Ovary (tissue), 10 donors: ENCODE measurements at places on chromosomes 6 and 20. TPM values are rescaled to one million over a fixed set of nuclear protein-coding genes. Genes with fewer than 3 reads are reported as not detected.

Gene RCAN2
- 15.3 TPM for total RNA-seq

Gene ZKSCAN3
- 3.1 TPM for total RNA-seq

Gene C4A
- total RNA-seq = 186 TPM

Gene EMILIN3
- total RNA-seq = 14.6 TPM

DNA sequence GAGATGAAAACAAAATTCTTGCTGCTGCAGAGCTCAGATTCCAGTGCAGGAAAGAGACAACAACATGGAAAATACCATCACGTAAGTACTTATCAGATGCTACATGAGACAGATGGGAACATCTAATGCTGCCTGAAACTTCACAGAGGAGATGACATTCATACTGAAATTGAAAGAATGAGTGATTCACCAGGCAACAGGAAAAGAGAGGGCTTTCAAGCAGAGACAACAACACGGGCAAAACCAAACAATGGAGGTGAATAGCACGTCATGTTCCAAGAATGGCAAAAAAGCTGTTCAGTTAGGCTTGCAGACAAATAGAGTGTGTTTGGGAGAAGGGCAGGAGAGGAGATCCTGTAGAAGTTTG lies 39.3 kb downstream of the GTF2H5 start:
- no peak for DNase-seq

GRCh38 chr6:167311286-167311685 lies 13.6 kb upstream of the TTLL2 start:
- no peak for DNase-seq

DNA sequence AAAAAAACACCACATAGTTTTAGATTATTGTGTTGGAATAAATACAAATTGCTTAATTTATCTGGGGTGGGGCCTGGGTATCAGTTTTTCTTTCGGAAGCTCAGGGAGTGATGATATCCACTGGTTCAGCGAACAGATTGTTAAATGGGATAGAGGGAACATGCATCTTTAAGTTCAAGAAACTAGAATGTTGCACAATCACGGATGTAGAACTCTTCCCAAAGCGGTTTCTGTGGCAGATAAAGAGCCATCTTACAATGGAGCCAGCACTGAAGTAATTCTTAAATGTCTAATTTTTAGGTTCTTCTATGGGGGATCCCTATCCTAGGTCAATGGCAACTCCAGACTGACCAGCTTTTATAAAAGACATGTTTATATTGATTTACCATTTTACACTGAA lies 9.7 kb upstream of the RMND1 start:
- DNase-seq = no peak

GRCh38 chr6:118502169-118502568 lies 45.9 kb upstream of the PLN start:
- DNase-seq = no peak

DNA sequence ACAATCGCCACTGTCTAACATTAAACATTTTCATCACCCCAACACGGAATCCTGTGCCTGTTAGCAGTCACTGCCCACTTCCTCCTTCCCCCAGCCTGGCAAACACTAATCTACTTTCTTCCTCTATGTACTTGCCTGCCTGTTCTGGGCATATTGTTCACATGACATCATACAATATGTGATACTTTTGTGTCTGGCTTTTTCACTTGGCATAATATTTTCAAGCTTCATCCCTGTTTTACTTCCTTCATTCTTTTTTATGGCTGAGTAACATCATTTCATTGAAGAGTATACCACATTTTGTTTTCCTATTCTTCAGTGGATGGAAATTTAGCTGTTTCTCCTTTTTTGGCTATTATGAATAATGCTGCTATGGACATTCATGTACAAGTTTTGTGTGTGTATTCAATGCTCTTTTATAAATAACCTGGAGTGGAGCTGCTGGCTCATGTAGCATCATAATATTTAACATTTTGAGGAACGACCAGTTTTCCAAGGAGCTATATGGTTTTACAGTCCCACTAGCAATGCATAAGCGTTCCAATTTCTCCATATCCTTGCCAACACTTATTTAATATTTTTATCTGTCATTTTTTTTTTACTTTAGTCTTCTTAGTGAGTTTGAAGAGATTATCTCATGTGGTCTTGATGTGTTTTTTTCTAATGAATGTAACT lies 360.1 kb downstream of the HDGFL1 start:
- DNase-seq = no peak

- no peak for DNase-seq
Measured at GRCh38 chr6:106474466-106474865, 113.9 kb downstream of the CRYBG1 start.
